ENCODE measurements at places on chromosomes 4 and X.

DNA sequence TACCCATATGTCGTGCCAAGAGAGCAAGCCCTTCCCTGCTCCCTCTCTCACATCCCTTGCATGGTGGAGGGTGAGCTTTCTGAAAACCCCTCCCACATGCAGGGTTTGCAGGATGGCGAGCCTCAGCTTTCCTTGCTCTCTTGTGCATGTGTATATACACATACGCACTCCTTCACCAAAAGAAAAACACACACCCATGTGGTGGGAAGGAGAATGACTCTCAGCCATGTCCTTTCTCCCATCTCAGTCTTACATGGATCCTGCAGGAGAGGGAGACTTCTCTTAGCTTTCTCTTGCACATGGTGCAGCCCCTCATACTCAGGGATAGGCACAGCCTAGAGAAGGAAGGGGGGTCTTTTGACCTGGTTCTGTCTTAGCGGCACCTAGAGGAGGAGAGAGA, 81.1 kb downstream of the CLCN5 start:
- DNase-seq: no peak

DNA sequence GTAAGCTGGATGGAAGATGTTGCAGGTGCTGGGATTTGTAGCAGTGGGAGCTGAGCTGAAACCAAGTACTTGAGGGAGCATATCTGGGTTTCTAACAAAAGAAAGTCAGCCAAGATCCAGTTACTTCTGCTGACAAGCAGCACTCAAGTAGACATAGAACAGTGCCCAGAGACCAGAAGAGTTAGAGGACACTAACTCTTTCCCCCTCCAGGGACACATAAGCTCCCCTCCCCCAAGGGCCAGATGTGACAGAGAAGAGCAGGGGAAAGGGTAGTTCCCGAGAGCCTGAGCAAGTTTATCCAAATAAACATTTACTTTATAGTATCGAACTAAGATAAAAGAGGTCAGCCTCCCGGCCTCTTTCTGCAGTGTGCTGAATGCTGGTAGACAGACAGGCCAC, 12.2 kb downstream of the TRPC3 start:
- no peak for DNase-seq

DNA sequence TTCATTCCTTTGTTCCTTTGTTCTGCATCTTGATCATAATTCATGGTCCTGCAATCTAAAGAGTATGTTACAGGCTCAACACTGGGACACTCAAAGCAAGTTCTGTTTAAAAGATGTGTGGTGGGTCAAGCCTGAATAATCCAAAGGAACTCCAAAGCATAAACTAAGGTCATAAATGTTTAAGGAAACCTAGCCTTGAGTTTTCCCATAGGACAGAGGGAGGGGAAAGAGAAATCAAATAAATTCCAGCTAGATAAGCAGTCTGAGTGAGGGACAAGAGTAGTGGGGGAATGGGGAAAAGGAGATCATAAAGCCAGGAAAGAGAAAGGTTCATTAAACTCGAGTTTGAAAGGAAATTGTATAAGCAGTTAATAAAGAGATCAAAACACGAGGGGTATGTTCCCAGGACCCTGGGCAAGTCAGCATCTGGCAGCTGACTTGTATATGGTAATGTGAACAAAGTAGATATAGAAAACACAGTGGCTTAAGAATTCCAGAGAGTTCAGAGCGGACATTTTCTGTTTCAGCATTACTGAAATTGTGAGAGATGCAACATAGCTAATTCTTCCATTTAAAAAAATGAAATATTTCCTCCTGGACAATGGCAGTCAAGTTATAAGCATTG, 125.8 kb upstream of the EDNRA start:
- DNase-seq: no peak

DNA sequence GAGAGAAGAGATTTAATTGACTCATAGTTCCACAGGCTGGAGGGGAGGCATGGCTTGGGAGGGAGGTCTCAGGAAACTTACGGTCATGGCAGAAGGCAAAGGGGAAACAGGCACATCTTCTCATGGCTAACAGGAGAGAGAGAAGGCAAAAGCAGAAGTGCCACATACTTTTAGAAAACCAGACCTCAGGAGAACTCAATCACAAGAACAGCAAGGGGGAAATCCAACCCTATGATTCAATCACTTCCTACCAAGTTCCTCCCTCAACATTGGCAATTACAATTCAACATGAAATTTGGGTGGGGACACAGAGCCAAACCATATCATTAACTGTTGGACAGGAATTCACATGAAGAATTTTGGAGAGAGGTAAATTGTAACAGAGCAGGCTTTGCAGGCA, 485.3 kb upstream of the PITX2 start:
- no peak for DNase-seq

GRCh38 chr4:41258783-41259182, 2.1 kb downstream of the UCHL1 start:
- peak; percentile 39 for DNase-seq

- DNase-seq: no peak
These were observed 2.3 kb downstream of the SNCA start for GRCh38 chr4:89834486-89835209.

DNA sequence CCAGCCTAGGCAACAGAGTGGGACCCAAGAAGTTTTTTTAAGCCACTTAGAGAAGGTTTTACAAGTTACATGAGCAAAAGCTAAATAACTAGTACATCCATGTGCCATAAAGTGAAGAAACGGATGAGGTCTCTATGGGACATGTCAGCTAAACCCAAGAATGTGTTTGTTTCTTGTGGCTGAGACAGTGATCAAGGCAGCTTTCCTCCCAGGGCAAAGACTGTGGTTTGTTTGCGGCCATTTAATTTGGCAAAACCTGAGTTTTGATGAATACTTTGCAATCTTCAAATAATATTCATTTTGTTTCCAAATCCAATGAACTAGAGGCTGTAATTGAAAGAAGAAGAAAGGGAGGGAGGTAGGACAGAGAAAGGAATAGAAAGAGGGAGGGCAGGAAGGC, 44.9 kb upstream of the SLC2A9 start:
- DNase-seq: no peak

GRCh38 chr4:5798946-5799345, 87.9 kb downstream of the EVC start:
- DNase-seq: no peak

- peak; percentile 71 for DNase-seq
These were observed 4.1 kb downstream of the ENPEP start for GRCh38 chr4:110480031-110480549.

DNA sequence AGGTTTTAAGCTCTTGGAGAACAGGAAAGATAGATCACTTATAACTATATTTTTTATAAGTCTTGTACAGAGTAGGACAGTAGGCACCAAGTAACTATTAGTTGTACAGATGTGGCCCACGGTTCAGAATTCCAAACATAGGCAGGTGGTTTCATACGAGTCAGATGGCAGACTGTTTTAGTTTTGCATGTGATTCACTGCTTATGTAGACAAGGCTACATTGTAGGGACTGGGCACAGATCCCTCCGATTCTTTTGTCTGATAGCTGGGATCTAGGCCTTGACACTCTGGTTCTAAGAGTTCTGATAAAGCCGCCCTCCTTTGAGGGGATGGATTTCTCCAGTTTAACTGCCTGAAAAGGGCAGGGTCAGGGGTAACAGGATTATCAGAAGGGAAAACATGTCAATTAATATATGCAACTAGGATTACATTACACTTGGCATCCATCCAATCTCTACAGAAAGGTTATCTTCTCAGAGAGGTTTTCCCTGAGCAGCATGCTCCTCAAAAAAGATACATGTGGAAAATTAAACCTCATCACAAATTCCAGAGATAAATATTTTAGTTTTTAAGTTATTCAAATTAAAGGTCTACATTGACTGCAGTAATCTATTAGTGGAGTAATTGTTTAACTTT, 87.8 kb downstream of the SPRY1 start:
- no peak for DNase-seq

DNA sequence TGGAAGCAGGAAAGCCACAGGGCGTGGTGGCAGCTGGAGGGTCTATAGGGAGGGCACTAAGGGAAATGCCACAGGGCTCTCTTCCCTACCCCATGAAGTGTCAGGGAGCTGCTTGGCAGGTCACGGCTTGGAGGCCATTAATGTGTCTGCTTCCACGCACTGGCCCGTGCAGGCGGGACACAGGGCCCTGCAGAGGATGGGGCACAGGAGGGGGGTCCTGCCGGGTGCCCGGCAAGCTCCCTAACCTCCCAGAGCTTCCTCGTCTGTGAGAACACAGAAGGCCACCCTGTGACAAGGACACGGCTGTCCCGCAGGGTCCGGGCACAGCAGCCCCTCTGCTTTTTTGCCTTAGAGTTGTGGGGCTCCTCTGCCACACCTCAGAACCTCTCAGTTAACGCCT, 25.5 kb downstream of the FAM53A start:
- no peak for DNase-seq

- DNase-seq: no peak
These were observed 16.5 kb downstream of the GPR173 start for GRCh38 chrX:53065104-53065503.

DNA sequence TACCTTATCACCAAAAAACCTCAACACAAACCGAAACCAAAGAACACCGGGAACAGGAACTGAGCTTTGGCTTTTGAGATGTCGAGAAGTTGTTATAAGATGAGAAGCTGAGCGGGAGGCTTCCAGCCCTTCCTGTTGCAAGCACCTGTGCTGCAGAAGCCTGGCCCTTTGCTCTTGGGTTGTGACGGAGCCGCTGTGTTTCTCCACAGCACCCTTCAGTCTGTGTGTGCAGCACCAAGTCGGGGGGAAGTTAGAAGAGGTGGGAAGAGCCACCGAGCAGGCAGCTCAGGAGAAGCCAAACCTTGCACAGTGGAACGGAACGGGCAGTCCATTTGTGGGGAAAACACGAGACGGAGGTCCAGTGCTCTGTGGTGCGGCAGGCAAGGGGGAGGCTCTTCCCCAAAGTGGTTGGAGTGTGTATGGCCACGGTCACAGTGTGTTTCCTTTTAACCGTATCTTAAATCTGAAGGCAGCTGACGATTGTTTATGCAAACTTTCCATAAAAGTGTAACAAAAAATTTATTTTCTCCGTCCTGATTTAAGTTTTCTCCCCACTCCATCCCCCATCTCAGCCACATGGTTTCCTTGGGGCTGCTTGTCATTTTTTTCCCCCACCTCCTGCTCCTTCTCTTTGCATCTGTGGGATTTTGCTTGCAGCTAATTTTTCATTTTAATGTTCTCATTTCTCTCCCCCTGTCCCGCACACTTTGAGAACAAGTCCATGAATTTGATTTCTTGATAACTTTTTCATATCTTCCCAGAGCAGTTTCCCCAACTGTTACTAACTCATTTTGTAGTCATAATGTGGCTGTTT, 123.7 kb downstream of the STOX2 start:
- DNase-seq: no peak

GRCh38 chrX:56029691-56030090, 202.5 kb upstream of the KLF8 start:
- no peak for DNase-seq

DNA sequence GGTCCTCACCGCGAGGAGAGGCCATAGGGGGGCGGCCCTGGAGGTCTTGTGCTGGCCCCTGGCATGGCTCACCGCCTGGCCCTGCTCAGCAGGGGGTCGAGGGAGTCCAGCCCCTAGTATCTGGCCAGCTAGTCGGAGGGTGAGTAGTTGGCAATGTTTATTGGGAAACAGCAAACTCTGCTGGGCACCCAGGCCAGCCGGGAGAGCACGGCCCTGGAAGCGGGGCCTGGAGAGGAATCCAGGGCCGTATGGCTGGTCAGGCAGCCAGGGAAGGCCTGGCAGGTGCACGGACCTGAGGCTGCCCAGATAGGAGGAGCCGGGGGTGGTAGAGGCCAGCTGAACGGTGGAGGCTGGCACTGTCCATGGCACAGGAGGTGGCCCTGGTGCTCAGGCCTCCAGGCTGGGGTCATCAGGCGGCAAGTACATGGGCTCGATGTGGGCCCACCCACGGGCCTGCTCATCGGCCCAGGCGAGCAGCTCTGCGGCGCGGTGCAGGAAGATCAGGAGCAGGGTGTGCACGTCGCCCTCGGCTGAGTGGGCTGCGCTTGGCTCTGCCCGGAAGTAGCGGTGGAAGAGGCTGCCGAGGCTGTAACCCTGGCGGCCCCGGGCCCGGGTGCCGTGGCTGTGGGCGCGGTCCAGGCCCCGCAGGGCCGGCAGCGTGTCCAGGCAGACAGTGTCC, 1.4 kb downstream of the TREX2 start:
- DNase-seq: no peak

DNA sequence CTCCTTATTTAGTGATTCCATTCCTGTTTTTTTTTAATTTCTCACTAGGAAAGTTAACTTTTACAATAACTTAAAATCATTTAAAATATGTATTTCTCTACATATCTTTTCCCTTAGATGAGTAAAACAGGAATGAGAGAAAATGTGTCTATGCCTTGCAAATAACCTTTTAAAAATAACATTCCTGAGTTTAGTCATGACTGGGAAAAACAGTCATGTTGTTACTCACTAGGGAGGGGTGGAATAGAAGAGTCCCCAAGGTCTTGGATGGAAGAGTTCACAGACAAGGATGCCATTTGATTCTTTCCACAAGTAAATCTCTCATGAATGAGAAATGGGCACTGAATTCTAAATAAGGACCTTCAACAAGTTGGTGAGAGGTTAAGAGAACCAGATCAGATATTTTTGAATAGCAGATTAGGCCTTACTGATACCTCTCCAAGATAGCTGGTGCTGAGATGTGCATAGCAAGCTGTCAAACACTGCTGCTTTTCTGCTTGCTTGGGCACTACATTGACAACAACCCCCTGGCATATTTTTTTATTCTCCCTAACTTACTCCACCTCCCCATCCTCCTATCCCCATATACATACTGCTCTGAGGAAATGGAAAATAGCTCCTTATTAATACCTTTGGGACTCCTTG, 25.1 kb downstream of the UGDH start:
- DNase-seq: no peak

- DNase-seq: no peak
These were observed 287.3 kb downstream of the STK32B start for GRCh38 chr4:5338531-5338930.

GRCh38 chr4:65668201-65669089, 1.8 kb downstream of the EPHA5 start:
- DNase-seq: no peak

DNA sequence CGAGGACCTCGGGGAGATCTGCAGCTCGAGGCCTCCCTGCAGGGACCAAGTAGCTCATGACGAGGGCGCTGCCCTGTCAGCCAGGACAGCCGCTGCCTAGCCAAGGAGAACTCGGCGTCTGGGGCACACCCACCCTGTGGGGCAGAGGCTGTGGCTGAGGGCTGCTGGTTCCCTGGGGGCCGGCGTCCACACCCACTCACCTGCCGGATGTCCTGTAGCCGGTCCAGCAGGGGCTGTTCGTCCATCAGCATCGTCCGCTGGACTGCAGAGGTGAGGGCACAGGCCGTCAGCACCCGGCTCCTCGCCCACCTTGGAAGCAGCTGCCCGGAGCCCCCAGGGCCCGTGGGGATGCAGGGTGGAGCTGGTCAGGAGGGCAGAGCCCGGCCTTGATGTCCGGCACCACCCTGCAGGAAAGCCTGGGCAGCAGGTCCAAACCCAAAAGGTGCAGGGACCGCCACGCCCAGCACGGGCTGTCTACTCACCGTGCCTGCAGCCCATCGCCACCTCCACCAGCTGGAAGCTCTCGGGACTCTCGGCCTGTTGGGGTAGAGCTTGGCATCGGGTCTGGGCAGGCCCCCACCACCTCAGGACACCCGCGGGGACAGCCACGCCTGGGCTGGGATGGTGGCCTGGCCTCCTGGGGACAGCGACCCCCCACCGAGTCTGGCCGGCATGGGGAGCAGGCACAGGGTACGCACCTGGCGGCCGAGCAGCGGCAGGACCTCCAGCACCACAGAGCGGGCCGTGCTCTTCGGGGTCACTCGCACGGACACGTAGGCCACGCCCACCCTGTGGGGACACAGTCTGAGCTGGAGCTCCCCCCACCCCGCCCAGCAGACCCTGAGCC, 6.9 kb downstream of the DGKQ start:
- no peak for DNase-seq

Data from smooth muscle cell of the brain vasculature (primary cell).